ENCODE measurements at places on chromosomes 5 and 9.

DNA sequence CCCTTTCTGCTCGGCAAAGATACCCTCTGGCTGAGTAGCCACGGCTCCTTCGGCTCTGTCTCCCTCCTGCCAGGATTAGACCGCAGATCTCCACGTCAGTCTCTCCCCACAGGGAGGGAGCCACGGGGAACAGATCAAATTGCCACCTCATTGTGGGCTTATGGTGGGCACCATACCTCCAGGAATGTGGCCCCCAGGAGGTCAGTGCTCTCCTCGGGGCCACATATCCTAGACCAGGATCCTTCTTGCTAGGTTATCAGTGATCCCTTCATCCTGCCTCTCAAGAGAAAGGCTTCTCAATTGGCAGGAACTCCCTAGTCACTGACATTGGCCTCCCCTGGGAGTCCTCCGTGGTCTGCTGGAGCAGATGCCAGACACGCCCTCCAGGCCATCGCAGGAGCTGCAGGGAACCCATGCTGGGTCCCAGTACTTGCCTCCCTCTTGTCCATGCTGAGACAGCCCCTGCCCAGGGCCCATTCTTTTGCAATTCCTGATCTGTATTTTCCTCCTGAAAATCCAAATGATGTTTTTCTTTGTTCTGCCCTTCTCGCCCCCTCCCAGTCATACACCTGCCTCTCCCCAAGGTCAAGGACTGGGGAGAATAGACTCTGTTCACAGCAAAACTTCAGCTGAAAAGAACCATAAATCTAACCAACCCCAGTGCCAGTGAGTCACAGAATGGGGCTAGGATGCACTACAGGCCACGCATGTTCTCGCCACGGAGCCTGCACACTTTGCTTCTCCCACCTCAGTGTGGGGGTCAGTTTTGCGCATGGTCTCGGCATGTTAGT is 31.6 kb upstream of the ENHO start:
- no peak for DNase-seq

GRCh38 chr9:86801246-86801645 is 146.1 kb downstream of the GAS1 start:
- DNase-seq, result no peak

DNA sequence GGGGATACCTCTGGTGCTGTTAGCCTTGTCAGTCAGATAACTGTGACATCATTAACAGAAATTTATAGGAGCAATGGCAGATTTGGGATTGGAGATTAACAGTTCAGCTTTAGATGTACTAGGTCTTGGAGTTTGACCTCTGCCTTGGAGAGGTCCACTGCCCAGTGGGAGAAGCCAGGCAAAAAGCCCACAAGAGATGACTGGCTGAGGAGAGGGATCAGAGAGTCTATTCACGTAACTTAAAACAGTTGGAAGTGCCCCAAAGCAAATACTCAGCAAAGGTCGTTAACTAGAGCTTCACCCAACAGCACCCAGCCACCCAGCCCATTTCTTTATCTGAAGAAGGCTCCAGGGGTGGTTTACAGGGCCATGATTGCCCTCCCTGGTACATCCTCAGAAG is 232.7 kb upstream of the PPP1R2B start:
- DNase-seq, result no peak

GRCh38 chr5:29169886-29170285 is 2023.6 kb upstream of the CDH6 start:
- DNase-seq, result no peak

- DNase-seq, result no peak
These were observed 468.4 kb downstream of the PTPRD start for GRCh38 chr9:10144355-10144754.

All from NCI-H2081 treated with DMSO at 0.1 percent for 48 hours (cell line).